ENCODE measurements at places on chromosomes 7 and 10. TPM values are rescaled to one million over a fixed set of nuclear protein-coding genes. Genes with fewer than 3 reads are reported as not detected.

The IDI2 gene
- polyA plus RNA-seq, result 0.22 TPM

The CTAGE4 gene
- 0.59 TPM for polyA plus RNA-seq

The GDF10 gene
- 0.37 TPM for polyA plus RNA-seq

The ACSL5 gene
- polyA plus RNA-seq, result 7.3 TPM

The EGR2 gene
- 0.99 TPM for polyA plus RNA-seq

The PAX4 gene
- polyA plus RNA-seq, result not detected

The BICC1 gene
- 3.8 TPM for polyA plus RNA-seq

The CD36 gene
- 190 TPM for polyA plus RNA-seq

The PLCE1 gene
- 0.84 TPM for polyA plus RNA-seq

The NRAP gene
- 226 TPM for polyA plus RNA-seq

DNA sequence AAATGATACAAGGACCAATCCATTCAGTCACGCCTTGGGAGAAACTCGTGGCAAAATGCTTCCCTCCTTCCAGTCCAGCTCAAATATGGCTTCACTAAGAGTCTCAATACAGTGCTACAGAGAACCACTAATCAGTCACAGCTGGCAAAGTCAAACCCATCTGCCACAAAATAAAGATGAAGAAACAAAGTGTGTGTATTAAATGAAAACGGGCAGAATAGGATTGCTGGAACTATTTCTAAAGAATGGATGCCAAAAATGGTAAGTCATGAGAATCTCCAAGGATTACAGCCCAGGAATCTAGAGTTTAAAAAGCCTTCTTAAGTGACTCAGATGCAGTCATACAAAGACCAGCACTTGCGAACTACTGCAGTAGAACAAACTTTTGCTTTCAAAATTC is 61.9 kb downstream of the CACUL1 start:
- no peak for DNase-seq

- DNase-seq, result no peak
Measured at GRCh38 chr7:96349572-96349971, 27.7 kb upstream of the SLC25A13 start.

DNA sequence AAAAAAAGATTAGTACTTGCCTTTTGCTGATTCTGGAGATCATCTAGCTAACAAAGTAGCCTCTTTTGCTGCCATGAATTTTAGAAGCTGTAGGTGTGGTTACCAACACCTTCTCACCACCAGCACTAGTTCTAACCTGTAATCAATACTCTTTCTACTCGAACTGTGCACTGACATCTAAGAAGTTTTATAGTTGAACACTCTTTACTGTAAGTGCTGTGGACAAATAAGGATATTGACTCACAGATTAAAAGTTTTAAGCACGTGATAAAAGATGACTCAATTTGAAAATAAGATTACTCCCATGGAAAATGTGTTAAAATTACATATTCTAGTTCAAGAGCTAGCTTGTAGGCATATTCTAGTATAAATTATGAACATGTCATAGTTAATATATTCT is 89.9 kb downstream of the REEP3 start:
- no peak for DNase-seq

- no peak for DNase-seq
Measured at GRCh38 chr10:5645944-5646617, 20.3 kb downstream of the ASB13 start.

DNA sequence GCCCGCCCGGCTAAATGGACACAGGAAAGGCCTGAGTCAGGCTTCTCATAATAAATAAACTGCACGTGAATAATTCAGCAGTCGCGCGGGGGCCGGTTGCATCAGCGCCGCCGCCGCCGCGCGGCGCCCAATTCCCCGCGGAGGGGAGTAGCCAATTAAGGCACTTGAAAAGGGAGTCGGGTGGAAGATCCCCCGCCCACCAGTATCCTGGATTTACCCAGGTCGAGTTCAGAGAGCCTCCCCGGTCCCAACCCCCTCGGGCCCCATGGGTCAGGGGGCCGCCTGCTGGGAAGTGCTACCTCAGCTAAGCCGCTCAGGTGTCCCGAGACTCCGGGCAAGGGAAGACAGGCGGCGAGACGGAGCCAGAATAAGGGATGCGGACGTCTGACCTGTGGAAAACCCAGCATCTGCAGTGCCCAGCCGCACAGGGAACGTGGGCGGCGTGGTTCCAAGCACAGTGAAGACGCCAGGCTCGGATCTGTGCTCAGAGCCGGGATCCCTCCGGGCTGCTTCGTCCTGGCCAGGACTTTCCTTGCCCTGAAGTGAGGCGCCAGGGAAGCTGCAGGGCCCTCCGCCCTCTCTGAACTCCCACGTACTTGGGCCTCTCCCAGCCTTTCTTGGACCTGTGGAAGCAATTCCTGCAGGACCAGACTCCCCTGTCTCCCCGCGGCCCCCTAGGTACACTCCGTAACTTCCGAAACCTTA is 7.3 kb upstream of the LBX1 start:
- no peak for DNase-seq

- DNase-seq, result no peak
Measured at GRCh38 chr7:149778327-149778637, 4.9 kb upstream of the ZNF467 start.

DNA sequence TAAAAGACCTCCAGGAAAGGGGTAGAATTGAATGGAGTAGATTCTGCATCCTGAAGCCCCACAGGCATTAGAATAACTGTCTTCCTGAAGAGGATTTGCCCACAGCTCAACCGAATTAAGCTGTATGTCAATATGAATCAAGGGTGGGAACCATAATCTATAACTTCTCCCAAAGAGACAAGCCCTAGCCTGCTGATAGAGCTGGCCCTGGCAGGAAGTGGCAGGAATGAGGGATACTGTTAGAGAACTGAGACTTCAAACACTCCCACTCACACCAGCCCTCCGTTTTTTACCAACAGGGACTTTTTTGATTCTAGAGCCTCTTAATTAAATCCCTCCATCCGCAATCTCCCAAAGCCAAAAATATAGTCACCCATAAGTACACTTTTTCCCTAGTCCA is 12.2 kb upstream of the DUSP5 start:
- DNase-seq, result no peak

- DNase-seq, result no peak
Measured at GRCh38 chr10:615583-616152, 73.8 kb downstream of the DIP2C start.

- no peak for DNase-seq
Measured at GRCh38 chr7:74202841-74203556, 6.8 kb upstream of the LAT2 start.

DNA sequence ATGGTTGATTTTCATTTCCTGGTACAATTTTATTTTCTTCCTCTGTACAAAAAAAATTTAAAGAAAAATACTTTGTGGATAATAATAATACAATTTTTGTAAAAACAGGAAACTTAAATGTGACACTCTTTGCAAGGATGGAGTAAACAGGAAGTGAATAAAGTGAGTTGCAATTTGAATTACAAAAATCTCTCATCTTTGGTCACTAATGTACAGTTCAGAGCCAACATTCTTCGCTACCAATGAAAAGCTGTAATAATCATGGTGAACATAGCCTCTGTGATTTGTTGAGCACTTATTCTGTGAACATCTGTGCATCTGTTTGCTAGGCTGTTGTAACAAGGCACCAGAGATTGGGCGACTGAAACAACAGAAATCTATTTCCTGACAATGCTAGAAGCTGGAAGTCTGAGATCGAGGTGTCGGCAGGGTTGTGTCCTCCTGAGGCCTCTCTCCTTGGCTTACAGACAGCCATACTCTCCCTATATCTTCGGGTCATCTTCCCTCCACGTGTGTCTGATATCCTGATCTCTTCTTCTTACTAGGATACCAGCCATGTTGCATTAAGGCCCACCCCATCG is 295.3 kb upstream of the KLF6 start:
- DNase-seq, result no peak

DNA sequence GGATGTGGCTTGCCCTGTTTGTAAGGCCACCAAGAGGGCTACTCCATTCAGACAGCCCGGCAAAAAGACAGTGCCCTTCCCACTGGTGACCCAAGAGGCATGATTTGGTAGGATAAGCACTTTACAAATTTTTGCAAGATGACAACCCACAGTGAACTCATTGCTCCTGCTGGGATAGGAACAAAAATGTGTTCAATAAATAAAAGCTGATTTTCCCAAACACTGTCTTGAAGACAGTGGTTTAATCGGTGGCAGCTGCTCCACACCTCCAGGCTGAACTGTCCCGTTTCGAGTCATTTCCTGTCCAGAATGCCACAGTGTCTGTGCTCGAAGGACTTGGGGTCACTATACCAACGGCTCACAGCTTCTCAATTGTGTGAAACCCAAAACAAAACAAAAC is 45.1 kb upstream of the NPTX2 start:
- DNase-seq, result no peak

- peak; percentile 26 for DNase-seq
Measured at GRCh38 chr10:86411281-86411841, 44.8 kb upstream of the GRID1 start.

DNA sequence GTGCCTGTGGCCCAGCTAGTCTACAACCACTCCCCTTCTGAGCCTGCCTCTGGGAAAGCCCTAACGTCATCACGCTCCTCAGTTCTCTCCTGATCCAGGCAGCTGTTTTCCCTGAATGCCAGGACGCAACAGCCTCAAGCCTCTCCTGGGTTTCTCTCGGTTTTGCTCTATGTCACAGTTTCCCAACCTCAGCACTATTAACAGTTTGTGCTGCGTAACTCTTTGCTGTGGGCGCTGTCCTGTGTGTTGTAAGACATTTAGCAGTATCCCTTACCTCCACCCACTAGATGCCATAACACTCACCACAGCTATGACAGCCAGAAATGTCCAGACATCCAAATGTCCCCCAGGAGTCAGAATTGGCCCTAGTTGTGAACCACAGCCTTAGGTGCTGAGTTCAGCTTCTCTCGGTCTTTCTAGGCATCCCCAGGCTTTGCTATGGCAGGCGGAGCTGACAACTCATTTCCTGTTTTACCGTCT is 226.3 kb upstream of the NPVF start:
- DNase-seq, result peak; percentile 61

DNA sequence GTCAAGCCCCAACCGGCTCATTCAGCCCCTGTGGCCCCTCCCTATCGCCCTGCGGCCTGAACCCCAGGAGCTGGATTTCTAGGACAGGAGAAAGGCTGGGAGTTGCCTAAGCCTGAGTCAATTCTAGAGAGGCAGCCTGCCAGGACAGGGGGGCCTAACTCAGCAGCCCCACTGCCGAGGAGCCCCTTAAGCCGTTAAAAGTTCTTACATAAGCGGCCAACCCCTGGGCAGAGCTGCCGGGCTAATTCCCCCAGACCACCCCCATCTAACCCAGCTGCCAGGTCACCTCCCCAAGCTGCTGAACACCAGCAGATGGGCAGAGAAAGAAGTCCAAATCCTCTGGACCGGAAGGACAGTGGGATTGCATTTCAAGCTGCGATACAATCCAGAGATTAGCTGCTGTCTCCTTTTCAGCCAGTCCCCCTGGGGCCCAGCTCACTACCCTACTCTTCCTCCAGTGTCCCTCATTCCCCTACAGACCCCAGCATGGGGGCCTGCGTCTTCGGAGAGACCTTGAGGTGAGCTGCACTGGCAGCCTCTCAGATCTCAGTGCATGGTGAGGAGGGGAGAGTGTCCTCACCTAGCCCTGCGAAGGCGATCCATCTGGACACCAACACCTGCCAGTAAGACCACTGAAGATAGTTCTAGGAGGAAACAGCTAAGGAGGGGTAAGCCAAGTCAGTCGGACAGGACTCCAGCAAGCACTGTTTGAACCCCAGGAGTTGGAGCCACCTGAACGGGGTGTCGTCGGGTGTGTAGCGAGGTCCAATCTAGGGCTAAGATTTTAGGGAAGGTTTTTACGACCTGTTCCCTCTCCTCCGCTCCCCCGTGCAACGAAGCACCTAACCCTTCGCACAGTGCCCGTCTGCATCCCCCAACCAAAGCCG is 830 bp downstream of the IMPDH1 start:
- DNase-seq, result no peak

DNA sequence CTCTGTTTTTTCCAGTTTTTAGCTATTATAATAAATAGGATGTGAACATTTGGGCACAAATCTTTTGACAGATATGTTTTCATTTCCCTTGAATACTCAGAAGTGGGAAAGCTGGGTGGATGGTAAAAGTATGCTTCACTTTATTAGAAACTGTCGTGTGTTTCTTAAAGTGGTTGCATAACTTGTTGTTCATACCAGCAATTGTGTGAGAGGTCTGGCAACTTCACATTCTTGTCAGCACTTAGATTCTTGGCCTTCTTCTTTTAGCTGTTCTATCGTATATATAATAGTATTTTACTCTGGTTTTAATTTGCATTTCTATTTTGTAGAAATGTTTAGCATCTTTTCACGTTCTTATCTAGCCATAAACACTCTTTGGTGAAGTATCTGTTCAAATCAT is 894.4 kb downstream of the KCNMA1 start:
- DNase-seq, result no peak

GRCh38 chr7:151232917-151233701 is 826 bp downstream of the CHPF2 start:
- DNase-seq, result no peak

GRCh38 chr7:159119026-159119741 is 25.5 kb downstream of the VIPR2 start:
- DNase-seq, result no peak

Data from heart right ventricle (tissue), 16 donors.